Activated T-cell treated with anti-CD3 and anti-CD28 coated beads, Interleukin-2, amount 50 U/mL, for 24 hours (primary cell): ENCODE measurements at places on chromosomes 6 and 20.

DNA sequence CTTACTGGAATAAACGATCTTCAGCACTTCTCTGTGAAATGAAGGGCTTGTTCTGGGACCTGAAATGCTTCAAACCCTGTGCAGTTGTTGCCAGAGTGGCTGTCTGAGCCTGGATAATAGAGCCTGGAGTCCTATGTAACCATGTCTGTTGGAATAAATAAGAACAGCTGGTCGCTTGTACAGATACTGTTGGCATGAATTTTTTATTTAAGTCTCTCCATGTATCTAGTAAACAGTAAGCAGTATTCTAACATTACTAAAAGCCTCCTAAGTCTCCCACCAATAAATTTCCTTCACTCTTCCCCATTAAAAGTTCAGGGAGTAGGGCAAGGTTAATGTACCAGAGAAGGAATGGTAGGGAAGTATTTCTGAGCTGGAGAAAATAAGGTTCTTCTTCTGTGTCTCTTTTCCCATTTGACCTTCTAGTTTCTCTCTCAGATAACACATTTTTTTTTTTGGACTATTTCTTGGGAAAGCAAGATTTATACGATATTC lies 227.5 kb downstream of the PRL start:
- DNase-seq, result no peak

DNA sequence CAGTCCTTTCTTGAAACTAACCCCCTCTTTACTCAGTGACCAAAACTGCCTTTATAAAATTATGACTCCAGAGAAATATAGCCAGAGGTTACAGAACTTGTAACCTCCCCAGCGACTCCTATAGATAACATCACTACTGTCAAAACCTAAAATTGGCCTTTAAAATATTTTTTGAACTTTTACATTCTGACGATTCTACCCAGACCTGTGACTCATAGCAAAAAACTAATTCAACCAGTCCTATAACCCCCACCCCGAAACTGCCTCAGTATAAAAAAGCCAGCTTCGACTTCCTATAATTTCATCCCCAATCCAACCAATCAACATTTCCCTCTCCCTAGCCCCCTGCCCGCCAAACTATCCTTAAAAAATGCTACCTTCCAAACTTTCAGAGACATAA lies 13.9 kb downstream of the JPH2 start:
- no peak for DNase-seq

DNA sequence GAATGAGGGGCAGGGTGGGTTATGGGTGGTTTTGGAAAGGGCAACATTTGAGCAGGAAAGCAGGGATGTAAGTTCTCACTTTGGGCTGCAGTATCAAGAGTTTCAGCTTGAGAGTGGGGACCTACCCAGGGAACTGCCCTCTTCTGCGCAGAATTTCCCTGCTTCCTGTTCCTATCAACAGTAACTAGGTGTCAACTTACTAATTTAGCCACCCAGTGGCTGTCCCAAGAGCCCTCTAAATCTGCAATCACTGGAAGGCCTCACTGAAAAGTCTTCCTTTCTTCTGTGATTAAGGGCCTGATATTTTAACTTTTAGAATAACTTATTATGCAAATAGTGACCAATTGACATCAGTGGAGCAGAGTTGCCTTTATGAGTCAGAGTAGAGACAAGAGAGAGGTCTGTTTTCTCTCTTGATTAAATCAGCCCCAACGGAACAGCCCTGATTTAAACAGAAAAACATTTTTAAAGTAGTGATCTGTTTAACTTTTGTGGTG lies 118.2 kb upstream of the RIPOR2 start:
- DNase-seq, result no peak

GRCh38 chr6:99458319-99458718 lies 33.2 kb upstream of the PNISR start:
- no peak for DNase-seq

DNA sequence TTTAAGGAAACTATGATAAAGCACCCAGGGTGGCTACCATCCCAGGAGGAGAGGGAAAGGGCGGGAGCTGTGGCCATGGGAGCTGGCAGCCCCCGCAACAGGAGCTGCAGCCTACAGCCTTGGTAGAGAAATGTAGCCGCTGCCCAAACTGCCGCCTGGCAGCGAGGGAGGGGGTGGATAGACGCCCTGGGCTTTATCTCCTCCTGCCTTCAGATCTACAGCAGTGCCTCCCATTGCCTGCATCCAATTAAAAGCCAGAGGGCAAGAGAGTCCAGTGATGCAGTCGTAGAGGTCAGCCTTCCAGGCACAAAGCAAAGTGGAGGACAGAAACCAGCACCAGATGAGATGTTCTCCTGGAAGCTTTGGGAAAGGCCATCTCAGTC lies 35.0 kb upstream of the ZFAND3 start:
- no peak for DNase-seq
